ENCODE measurements at places on chromosomes 2 and 18.

DNA sequence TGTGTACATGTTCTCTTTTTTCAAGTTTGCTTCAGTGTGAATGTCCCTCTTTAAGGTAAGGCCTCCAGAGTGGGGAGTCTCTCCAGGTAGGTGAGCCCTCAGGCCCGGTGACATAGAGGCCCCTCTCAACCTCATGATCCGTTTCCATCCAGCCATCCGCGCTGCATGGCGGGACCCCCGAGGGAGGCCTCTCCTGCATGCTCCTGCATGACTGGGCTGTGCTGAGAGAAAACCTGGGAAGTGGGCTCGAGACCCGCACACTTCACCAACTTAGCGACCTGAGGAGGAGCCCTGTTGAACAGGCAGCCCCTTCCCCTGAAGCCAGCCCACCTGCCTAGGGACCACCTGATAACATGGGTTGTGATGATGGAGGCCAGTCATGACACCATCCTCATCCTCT lies 131.3 kb upstream of the EPAS1 start:
- DNase-seq: no peak

- DNase-seq: no peak
Measured at GRCh38 chr18:61939046-61939674, 46.4 kb upstream of the RNF152 start.

GRCh38 chr2:231483398-231484329 lies 19.4 kb upstream of the NCL start:
- peak; percentile 60 for DNase-seq

DNA sequence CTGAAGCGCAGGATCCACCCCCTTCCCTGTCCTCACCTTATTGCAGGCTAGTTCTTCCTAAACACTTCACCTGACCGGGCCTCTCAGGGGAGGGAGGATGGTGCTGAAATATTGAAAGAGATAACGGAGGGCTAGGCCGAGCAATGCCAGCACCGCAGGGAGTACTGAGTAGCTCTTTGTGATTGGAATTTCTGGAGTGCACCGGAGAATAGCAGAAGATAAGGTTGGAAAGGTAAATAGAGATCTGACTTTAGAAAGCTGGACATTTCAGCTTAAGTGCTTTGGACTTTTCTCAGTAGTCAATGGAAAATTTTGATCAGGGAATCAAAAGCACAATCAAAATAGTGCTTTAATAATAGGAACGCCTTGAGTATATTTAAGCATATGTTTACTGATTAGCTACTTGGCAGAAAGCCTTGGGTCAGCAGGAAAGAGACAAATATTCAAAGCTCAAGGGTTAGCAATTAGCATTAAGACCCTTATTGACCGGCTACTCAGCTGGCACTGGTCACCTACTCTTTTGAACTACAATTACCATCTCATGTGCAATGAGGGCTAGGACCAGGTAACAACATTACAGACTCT lies 142.9 kb upstream of the NDUFV2 start:
- DNase-seq: peak; percentile 34

- peak; percentile 92 for DNase-seq
Measured at GRCh38 chr18:28065031-28065792, 111.7 kb downstream of the CDH2 start.

- DNase-seq: no peak
Measured at GRCh38 chr2:71451705-71452104, 1.7 kb upstream of the DYSF start.

DNA sequence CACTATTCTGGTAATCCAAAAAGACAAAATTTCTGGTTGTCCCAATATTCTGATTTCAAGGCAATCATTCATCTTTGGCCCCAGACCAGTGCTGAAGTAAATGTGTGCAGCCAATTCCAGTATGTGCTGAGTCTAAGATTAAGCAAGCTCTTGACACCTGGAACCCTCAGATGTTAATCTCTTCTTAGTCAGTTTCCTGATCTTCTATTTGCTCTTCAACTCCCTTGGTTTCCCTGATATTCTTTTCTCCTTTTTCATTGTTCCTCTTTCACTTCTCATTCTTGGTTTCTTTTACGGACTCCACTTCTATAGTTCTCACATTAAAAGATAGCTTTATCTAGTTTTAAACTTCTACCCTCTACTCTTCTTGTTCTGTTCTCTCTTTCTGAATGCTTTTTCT lies 445.7 kb upstream of the FANCL start:
- no peak for DNase-seq

DNA sequence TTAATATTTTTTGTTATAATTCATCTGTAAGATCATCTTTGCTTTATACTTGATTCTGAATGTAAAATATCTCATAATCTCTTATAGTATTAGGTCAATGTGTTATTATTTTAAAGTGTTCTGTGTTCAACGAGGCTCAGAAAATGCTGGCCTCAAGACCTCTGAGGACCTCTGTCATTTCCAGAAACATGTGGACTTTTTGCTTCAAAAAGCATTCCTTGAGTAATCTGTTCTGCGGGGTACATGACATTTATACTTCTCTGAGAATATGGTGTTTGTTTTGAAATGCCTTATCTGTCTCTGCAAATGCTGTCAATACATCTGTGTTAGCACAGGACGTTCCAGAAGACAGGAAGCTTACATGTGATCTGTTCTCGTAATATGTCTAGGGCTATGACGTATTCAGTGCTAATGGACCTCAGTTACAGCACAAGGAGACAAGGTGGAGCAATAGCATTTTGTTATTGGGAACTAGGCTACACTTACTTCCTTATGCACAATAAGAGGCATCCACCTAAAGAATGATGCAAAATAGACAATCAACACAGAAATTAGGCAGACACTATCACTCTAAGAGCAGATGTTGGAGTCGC lies 37.6 kb upstream of the IL1RL1 start:
- DNase-seq: no peak

GRCh38 chr2:230953845-230954244 lies 28.8 kb upstream of the GPR55 start:
- no peak for DNase-seq

- DNase-seq: no peak
Measured at GRCh38 chr18:47594621-47595086, 335.8 kb downstream of the SMAD2 start.
